ENCODE measurements at places on chromosomes 3 and 15. TPM values are rescaled to one million over a fixed set of nuclear protein-coding genes. Genes with fewer than 3 reads are reported as not detected.
A peak's percentile ranks its signal among the peaks of the same experiment; 100 is the strongest.

Gene MNS1
- 7.8 TPM for total RNA-seq

Gene PDZRN3
- 20.7 TPM for total RNA-seq

Gene TMEM266
- total RNA-seq = 4.4 TPM

GRCh38 chr3:4976109-4976508 lies 3.1 kb upstream of the BHLHE40 start:
- peak; percentile 17 for DNase-seq

DNA sequence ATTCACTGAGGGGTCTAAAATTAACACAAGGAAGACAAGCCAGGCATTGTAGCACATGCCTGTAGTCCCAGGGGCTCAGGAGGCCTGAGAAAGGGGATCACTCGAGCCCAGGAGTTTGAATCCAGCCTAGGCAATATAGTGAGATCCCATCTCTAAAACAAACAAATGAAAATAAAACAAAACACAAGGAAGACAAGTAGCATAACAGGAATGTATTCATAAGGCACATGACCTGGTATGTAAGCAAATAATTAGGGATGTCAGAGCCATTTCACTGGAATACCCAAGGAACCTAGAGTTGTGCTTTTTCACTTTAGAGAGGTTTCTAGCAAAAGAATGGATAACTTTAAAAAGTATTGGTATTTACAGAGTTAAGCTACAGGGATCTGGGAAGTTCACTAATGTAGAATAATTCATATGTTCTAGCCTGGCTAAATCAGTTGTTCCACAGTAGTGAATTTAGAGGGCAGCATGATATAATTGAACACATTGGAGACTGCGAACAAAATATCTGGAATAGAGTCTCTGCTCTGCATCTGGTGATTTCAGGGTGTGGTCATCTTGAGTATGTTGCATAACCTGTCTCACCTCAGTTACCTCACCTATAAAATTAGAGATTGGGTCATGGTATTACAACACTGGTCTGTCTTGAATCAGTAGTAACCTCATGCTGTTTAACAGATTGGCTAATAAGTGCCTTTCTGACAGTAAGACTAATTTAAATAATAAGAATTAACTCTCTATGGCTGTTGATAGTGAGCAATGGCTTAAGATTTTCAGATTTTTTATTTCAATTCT lies 9.3 kb downstream of the GRAMD1C start:
- DNase-seq = no peak

GRCh38 chr3:18047052-18047451 lies 304.6 kb upstream of the TBC1D5 start:
- no peak for DNase-seq

Data from lung (tissue), 17 donors.